GM12864 (cell line): ENCODE measurements at places on chromosomes 13 and 19.

- DNase-seq = no peak
These were observed 11.0 kb downstream of the PAF1 start for GRCh38 chr19:39379865-39380396.

DNA sequence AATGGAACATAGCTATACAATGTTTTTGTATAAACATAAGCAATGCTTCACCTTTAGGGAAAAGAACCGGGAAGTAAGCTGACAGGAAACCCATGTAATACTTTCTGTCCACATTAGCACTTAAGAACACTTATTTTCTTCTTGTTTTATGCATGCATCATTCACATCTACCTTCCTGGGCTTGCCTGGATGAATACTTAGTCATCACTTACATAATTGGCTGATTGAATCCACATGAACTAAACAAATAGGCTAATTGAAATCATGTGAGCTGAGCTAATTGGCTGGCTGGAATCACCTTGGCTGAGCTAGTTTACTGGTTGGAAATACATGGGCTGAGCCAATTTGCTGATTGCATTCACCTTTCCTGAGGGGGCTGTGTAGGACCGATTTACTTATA lies 78.8 kb downstream of the ZNF726 start:
- DNase-seq = no peak

GRCh38 chr19:2477141-2477710 lies 1.3 kb downstream of the GADD45B start:
- no peak for DNase-seq

DNA sequence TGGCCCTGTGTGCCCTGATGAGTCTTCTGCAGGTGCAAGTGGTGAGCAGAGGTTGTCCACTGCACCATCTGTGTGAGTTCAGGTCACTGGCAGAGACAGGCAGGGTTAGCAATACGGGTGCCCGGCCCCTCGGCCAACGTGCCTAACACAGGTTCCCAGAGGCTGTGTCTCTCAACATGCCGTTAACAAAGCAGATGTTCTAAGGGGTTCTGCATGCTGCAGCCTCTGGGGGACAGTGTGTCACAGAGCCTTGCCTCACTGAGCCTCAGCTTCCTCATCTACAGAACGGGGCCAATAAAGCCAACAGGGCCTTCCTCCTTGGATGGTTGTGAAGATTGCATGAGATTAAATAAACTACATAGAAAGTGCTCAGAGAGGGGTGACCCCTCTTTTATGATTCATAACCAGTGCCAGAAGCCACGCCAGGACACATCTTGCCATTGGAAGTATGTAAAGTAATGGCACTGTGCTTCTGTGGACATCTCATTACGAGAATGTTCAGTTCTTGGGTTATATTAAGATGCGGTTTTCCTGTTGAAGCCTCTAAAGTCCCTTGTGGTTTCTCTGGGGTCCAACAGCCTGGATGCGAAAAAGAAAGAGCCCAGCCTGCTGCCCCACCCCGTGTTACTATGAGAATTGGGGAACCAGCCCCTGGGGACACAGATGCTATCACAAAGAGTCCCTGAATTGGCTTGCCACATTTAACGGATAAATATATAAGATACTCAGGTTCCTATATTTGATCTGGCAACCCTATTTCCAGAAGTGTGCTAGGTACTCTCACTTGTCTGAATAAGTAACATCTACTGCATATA lies 11.2 kb upstream of the ARHGEF18 start:
- peak; percentile 98 for DNase-seq

DNA sequence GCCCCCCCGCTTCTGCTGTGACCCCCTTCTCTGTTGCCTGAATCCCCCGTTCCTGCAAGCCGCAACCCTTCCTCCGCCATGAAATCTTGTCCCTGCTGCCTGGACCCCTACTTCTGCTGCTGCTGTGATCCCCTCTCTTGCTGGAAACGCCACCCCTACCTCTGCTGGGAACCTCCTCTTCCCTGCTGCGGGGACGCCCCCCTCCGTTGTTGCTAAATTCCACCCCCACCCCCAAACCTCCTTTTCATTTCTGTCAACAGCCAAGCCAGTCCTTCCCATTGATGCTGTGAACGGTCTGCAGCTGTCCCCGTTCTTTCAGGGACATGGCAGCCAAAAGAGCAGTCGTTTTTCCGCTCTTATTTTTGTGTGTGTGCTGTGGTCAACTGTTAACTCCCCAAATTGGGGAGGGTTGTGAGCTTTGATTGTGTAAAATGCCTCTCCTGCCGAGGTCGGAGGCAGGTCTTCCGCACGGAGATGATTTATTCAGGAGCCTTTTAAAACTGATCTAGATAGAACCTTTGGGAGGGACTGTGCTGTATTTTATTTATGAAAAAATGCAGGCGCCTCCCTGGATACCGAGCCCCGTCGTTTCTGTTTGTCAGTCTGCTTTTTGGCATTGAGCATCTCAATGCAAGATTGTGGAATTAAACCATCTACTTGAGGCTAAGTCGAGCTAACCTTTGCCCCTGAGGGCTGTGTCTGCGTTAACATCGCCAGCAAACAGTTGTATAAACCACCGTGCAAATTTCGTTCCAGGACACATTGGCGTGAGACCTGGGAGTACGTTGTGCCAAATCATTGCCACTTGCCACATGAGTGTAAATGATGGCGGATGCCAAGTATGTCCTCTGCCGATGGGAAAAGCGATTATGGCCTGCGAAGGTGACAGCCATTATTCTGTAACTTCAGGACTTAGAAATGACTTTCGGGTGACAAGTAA lies 27.9 kb upstream of the NDUFS7 start:
- DNase-seq = no peak
